Mesothelial cell of epicardium (in vitro differentiated cells): ENCODE measurements at places on chromosomes 13 and 19. TPM values are rescaled to one million over a fixed set of nuclear protein-coding genes. Genes with fewer than 3 reads are reported as not detected.

TLE6 gene
- total RNA-seq, result 4.3 to 7.6 TPM (median 6.9 TPM) in 3 replicates

ZNF653 gene
- total RNA-seq, result 13.9 to 16.5 TPM (median 15.4 TPM) in 3 replicates

DNA sequence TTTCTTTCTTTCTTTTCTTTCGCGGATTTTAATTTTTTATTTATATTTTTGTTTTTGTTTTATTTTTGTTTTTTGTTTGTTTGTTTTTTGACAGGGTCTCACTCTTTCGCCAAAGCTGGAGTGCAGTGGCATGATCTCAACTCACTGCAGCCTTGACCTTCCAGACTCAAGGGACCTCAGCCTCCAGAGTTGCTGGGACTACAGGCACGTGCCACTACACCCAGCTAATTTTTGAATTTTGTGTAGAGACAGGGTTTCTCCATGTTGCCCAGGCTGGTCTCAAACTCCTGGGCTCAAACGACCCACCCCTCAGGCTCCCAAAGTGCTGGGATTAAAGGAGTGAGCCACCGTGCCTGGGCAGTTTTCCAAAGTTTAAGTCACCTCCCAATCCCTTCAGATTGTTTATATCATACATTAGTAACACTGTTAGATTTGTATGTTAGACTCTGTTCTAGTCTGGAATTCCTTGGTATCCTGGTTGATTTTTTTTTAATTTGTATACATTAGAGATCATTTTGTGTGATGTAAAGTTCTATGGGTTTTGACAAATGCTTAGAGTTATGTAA is 597.3 kb downstream of the DCT start:
- no peak for DNase-seq

DNA sequence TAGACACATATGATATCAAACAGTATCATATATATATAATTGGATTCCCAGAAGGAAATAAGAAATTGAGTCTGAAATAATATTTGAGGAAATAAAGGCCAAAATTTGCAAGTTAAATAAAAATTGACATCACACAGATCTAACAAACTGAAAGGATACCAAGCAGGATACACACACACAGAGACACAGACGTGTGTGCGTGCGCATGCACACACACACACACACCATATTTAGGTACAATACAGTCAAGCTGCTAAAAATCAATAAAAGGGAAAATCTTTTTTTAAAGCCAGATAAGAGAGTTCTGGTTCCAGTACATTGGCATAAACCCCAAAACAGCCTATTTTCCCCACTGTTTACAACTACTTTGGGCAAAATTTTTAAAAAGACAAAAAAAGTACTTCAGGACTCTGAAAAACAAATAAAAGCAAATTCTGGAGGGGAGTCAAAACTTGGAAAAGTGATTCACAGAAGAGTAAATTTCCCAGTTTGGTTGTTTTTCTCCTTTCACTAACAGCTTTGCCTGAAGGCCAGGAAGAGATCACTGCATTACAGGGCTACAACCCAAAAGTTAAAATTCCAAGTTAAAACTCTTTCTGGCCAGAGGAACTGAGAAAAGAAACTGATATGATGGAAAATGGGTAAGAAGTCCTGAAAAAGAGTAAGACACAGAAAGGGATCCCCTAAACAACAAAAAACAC is 16.2 kb downstream of the MYCBP2 start:
- DNase-seq, result no peak
